ENCODE measurements at places on chromosomes 3 and 15. TPM values are rescaled to one million over a fixed set of nuclear protein-coding genes. Genes with fewer than 3 reads are reported as not detected.

- H3K4me1 ChIP-seq, result peaks cover 7% of the 10 kb centered on the region
- no peak for DNase-seq
- H3K27me3 ChIP-seq, result peaks cover 62% of the 10 kb centered on the region
- no peaks in the 10 kb centered on the region for H3K36me3 ChIP-seq
Measured at GRCh38 chr3:24520976-24521419, 26.3 kb upstream of the THRB start.

Gene GABRR3
- total RNA-seq, result not detected

DNA sequence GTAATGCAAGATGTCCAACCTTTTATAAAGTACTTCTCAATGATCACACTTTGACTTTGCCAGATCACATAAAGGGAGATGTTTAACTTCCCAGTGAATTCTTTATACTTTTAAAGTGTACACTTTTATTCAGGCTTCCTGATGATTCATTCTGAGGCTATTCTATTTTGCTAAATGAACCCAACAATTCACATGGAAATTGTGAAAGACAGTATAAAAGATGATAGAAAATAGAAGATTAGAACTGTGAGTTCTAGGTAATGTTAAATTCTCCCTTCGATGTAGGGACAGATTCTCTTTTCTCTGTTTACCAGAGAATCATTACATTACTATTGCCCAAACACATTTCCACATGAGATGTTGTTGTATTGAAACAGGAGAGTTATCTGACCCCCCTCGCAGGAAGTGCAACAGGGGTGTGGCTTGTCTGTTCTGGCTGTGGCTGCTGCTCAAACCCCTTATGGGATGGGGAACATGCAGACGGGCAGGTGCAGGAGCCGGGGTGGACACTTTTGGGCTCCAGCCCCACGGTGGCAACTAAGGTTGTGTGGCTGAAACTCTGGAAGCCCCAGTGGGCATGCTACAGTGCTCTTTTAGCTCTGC lies 131.3 kb upstream of the LRTM1 start:
- DNase-seq, result no peak
- no peak overlapping the region for H3K4me3 ChIP-seq
- H3K4me1 ChIP-seq, result peaks cover 4% of the 10 kb centered on the region
- no peaks in the 10 kb centered on the region for H3K36me3 ChIP-seq

- H3K4me3 ChIP-seq, result no peak overlapping the region
- H3K27me3 ChIP-seq, result no peaks in the 10 kb centered on the region
- H3K4me1 ChIP-seq, result no peaks in the 10 kb centered on the region
- H3K27ac ChIP-seq, result no peak overlapping the region
- H3K36me3 ChIP-seq, result no peaks in the 10 kb centered on the region
Measured at GRCh38 chr3:64977308-64978100, 289.7 kb upstream of the ADAMTS9 start.

GRCh38 chr3:34131091-34131490 lies 332.7 kb downstream of the PDCD6IP start:
- H3K4me1 ChIP-seq, result no peaks in the 10 kb centered on the region
- peaks cover 25% of the 10 kb centered on the region for H3K27me3 ChIP-seq
- no peak overlapping the region for H3K4me3 ChIP-seq
